ENCODE measurements at places on chromosomes 1 and 21.
A peak's percentile ranks its signal among the peaks of the same experiment; 100 is the strongest.

DNA sequence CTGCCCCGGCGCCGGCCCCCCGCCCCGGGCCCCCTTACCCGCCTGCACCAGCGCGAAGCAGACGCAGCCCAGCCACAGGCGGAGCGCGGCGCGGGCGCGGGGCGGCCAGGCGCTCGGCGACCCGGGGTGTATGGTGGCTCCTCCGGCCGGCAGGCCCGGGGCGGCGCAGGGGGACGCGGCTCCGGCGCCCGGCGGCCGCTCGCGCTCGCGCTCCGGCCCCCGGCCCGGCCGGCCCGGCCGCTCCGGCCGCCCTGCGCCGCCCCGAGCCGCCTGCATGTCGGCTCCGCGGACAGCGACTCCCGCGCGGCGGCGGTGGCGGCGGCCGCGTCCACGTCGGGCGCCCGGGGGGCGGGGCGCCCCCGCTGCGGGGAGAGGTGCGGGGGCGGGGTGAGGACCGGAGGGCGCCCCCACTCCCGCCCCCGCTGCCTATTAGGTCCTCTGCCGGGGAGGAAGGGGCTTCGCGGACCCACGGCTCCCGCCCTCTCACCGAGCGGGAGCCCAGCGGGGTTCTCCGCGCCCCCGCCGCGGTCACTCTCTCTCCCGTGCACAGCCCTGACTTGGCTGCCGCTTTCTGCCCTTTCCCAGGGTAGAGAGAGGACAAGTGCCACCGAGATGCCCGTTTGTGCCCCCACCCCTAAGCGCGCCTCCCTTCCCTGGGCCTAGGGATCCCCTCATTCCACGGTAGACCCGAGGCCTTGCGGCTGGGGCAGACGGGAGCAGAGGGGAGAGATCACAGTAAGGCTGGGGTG, at the start of gene FNDC5:
FNDC5 (minus strand) TSS at position 298 of the 749 bp plus-strand sequence.
- DNase-seq, result no peak

DNA sequence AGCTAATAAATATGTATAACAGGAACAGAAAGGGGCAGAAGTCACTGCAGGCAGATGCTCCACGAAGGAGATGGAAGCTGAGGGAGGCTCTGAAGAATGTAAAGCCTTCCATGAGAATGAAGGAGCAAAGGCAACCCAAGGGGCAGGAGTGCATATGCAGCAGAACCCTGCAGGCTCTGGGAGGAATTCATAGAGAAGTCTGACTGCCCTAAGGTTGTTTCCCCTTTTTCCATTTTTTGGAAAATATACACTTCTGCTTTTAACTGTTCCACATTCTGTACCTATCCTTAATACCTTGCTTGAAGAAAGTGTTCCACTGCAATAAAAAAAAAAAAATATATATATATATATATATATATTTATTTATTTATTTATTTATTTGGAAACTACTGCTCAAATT, 69.6 kb downstream of the CD34 start:
- no peak for DNase-seq

GRCh38 chr1:155929057-155929456, 5.2 kb downstream of the KHDC4 start:
- no peak for DNase-seq

GRCh38 chr1:48591181-48591580, 119.2 kb upstream of the SPATA6 start:
- no peak for DNase-seq

DNA sequence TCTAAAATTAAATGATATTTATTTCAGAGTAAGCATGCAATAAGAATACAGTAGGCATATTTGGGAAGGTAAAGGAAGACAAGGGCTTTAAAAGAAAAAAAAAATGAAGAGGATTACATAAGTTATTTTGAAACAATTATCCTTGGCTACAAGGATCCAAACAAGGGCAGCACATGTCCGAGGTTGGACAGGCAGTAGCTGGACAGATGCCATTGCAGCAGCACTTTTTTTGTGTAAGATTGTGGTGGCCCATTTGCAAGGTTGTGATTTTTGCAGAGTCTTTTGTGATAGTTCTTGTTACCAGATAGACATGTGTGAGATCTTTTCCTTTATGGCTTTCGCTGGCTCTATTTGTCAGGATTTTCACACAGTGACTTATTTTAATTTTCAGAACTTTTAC, 89.4 kb upstream of the COG2 start:
- no peak for DNase-seq

- no peak for DNase-seq
Measured at GRCh38 chr1:93143769-93144168, 36.4 kb downstream of the TMED5 start.

DNA sequence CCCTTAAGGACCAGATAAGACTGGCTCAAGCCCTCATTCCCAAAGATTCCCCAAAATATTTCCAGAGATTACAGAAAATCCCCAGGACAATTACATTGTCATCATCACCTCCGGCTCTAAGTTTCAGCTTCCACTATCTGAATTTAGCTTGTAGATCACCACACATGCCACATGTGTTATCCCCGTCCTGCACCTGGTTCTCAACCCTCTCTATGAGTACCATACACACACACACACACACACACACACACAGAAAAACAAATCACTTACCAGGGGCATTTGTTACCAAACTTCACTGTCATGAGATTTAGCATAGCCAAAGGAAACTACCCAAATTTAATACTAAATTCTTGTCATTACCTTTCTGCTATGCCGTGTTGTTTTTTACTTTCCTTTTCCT, 15.4 kb upstream of the TSPAN1 start:
- DNase-seq, result no peak

GRCh38 chr1:236273358-236273757, 8.4 kb downstream of the ERO1B start:
- DNase-seq, result no peak

- no peak for DNase-seq
Measured at GRCh38 chr1:177490036-177490639, 319.4 kb downstream of the BRINP2 start.

- DNase-seq, result no peak
Measured at GRCh38 chr1:10888291-10888690, 91.8 kb upstream of the CASZ1 start.

- no peak for DNase-seq
Measured at GRCh38 chr1:200364091-200364759, 45.6 kb downstream of the ZNF281 start.

GRCh38 chr21:42864815-42865775, 14.2 kb downstream of the WDR4 start:
- no peak for DNase-seq

GRCh38 chr1:32276032-32276782, 15.7 kb upstream of the HDAC1 start:
- DNase-seq, result no peak

DNA sequence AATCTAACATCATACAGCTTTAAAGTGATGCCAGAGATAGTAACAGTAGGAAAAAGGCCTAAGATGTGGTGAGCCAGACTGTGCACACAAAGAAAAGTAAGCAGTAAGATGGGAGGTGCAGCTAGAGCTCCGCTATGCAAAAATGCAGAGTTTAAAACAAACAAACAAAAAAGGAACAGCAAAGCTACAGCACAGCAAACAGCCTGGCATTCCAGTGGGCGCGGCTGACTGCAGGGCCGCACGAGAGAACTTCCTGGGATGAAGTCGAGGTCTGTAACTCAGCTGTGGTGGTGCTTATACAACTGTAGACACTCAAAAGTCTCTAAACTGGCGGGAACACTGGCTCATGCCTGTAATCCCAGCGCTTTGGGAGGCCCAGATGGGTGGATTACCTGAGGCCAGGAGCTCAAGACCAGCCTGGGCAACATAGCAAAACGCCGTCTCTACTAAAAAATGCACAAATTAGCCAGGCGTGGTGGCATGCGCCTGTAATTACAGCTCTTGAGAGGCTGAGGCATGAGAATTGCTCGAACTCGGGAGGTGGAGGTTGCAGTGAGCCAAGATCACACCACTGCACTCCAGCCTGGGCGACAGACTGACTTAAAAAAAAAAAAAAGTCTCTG, 30.1 kb downstream of the PRDM15 start:
- DNase-seq, result no peak

DNA sequence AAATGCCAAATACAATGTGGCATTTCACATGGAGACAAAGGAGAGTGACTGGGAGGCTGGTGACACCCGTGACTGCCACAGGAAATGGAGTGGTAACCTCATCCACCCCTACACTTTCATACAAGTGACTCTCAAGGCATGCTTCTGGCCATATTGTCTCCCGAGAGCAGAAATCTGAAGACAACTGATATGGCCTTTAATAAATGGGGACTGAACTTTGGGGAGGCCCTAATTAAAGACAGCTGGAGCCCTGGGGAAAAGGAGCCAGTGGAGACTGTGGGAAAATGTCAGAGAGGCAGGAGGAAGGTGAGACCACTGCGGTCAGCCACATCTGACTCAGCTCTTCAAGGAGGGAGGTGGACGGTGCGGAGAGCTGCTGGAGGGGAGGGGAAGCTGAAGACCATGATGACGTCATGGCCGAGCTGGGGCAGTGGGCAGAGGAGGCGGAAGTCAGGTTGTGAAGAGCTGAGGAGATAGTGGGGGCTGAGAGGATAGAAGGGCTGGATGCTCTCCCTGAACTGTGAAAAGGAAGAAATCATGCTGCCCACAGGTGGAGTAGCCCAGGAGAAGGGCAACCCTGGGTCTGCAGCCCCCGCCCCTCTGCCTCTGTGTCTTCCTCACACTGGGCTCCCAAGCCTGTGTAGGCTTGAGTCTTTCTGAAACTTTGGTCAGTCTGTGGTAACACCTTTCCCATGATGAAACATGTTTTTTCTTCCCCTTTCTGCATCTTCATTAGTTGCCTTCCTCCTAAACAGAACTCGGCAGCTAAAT, 14.0 kb upstream of the NCF2 start:
- no peak for DNase-seq

DNA sequence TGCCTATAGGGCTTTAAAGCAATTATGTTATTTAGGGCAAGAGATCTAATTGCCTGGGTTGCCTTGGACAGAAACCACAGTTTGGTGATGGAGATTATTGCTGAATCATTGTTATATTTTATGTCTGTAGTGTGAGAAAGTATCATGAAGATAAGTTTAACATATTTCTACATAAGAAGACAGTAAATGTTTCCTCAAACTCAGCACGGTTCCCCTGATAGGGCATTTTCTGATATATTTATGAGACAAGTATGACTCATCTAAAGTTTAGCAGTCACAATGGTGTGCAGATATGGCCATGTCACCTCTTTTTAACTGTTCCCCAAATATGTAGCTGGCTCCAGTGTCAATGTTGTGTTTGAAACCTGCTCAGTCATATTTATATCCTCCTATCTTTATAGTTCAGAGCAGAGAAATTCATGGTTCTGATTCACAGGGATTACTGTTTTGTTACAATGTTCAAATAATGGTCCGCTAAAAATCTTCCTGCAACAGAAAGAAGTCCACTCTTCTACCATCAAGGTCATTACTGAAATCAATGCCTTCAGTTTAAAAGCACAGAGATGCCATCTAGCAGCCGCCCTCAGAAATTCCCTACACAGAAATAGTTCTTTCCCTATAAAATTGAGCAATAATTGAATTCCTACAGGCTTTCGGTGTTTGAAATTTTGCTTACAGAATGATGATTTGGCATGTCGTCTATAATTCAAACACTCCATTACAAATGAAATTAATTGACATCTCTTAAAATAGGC, 3.7 kb downstream of the OLFM3 start:
- DNase-seq, result no peak

DNA sequence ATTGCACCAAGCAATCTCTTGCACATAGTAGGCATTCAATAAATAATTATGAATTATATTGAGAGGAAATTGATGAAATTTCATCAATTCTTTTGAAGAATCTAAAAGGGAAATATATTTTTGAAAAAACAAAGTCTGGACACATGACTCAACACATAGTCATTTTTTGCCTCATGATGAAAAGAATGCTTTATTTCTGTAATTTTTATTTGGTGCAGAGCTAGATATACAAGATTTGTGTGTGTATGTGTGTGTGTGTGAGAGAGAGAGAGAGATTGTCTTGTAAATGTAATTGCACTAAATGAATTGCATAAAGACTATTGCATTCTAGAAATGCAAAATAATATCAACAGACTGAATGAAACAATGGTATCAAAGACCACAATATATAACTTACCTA, 206.2 kb upstream of the C1orf87 start:
- DNase-seq, result no peak

DNA sequence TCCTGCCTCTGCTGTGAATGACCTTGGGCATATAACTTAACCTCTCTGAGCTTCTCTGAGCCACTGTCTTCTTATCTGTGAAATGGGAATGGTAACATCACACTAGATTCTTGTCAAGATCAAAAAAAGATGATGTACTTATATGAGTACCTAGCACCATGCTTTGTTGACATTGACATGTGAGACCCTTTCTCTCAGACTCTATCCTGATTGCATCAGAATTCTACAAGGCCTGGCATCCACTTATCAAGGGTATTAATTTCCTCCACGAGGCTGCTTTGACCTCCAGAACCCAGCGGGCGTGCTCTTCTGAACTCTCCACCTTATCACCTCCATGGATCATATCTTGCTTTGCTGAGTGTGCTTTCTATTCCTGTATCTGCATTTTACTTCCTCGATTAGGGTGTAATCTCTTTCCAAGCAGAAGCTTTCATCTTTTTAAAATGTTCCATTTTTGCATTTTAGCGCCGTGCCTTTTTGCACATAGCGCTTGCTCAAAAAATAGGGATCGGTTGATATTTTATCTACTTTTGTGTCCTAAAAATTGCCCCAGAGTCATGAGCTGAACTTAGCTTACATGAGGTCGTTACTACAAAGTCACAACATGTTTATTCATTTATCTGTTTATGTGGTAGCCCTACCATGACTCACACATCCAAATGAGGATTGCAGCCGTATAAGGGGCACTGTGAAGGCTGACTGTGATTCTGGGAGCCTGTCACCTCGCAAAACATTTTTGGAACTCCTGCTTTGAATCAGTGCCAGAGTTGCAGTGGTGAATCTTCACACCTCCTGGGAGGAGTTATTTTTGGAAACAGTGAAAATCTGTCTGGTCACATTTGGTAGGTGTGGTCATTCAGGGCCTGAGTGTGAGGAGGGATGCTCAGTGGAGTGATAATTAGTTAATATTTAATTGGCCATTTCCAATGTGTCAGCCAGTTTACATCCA, 63.2 kb downstream of the IER5 start:
- no peak for DNase-seq

- DNase-seq, result no peak
Measured at GRCh38 chr1:231369282-231369681, 31.2 kb downstream of the SPRTN start.

GRCh38 chr1:227793948-227794816, 21.3 kb upstream of the PRSS38 start:
- no peak for DNase-seq

- DNase-seq, result no peak
Measured at GRCh38 chr1:205510308-205510950, 6.0 kb downstream of the CDK18 start.

DNA sequence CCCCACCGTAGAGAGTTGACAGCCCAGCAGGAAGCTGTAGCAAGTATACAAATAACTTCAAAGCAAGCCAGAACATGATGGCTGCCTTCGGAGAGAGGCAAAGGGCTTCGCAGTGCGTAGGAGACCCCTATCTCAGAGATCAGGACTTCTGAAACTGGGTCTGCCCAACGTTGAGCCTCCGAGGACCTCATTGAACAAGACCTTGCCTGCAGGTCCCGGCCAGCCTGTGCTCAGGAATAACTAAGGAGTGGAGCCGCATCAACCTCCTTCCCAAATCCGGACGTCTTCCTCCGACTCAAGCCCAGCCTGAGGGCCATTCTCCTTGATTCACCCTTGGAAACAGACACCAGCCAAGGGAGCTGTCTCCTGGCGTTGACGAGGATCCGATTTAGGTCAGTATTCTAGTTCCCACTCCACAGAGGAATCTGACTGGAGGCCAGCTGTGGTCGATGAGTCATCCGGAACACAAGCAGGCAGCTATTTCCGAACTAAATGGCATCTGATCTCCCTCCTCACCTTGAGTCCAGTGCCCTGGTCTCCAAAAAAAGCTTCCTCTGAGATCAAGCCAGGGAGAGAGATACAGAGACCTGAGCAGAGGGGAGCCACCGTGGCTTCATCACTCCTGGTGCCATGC, 166.5 kb upstream of the COA6 start:
- no peak for DNase-seq

- DNase-seq, result peak; percentile 42
Measured at GRCh38 chr1:173914366-173914871, 2.7 kb downstream of the SERPINC1 start.

Measured in CD4-positive, alpha-beta T cell treated with Interleukin-17A for 4 hours (primary cell).